Posterior vena cava (tissue), 2 donors: ENCODE measurements at places on chromosomes 1 and 21. TPM values are rescaled to one million over a fixed set of nuclear protein-coding genes. Genes with fewer than 3 reads are reported as not detected.

GRCh38 chr1:3716351-3716750, 35.9 kb upstream of the CCDC27 start:
- no peak for DNase-seq

DNA sequence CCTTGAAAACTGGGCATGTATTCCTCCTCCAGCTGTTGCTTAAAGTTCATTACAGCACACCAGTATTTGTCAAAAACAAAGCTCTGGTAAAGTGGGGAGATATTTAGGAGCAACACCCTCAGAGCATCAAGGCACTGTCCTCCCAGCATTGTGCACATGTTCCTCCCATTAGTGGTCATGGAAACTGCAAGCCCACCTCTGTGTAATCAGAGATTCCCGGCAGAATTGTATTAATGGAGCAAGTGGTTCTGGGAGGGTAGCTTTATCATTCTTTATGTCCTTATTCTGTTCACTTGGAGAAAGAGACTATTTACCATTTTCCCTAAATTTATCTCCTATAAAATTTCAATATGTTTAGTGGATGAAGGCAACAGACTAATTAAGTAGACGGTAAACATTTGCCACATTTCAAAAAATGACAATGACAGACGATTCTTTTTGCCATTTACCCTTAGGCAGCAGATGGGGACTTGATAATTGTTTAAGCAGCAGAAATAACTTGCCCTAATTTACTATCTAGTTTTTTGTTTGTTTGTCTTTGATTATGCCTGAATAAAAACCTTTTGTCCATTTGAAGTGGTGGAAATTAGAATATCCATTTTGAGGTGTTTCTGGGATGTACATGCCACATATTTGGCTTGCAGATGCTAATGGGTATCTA, 289.6 kb upstream of the ST6GALNAC5 start:
- no peak for DNase-seq

DNA sequence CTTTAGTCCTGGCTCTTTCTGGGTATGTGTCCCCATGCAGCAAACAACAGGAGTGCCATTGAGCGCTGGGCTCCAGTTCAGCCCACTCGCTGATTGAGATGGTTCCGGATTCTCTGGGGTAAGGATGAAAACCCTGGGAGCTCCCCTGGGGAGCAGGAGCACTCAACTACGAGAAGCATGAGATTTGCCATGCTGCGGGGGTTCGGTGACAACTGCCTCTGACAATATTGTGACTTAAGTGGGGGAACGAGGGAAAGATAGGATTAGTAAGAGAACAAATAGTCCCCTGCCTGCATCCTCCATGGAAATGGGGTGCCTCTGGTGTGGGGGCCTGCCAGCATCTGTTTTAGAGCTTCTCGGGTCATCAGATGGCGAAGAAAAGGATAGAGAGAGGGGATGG, 123.6 kb upstream of the IPO9 start:
- DNase-seq, result no peak

DNA sequence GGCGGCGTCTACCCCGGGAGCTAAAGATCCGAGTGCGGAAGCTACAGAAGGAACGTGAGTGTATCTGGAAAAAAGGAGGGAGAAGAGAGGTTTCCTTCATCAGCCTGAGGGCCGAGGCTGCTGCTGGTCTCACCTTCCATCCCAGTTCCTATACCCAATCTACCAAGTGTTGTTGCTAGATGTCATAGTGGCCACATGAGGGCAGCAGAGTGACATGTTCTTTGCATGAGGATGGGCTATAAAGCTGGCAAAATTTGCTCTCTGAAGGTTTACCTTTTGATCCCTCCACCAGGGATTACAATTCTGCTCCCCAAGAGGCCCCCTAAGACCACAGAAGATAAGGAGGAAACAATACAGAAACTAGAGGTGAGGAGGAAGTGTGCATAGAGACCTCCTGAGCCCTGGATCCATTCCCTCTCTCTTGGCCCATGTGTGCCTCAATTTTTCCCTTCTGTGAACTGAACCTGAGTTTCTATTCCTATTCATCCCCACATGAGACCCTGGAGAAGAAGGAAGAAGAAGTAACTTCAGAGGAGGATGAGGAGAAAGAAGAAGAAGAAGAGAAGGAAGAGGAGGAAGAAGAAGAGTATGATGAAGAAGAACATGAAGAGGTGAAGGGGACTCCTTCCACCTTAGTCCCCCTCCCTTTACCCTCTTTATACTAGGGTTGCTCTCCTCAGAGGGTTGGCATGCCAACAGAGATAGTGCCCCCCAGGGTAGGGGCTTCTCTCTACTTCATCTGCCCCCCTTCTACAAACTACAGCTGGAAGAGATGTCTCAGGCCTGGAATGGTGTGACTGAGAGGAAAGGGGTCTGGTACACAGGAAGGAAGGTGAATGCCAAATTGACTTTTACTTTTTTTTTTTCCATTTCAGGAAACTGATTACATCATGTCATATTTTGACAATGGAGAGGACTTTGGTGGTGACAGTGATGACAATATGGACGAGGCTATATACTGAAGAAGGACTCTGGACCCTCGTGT, 13.3 kb downstream of the POLR3GL start:
- DNase-seq, result peak; percentile 85

GRCh38 chr1:154759196-154759595, 110.9 kb downstream of the KCNN3 start:
- no peak for DNase-seq

- DNase-seq, result peak; percentile 89
Observed at GRCh38 chr1:46587069-46587468, 17.0 kb downstream of the MKNK1 start.

GRCh38 chr1:51214615-51215131, 21.4 kb upstream of the RNF11 start:
- DNase-seq, result no peak

SLC6A17 gene
- total RNA-seq, result 0.51 TPM

RNU1-4 gene
- 18,986 TPM for total RNA-seq

UMODL1 gene
- total RNA-seq, result not detected
